ENCODE measurements at places on chromosomes 4 and X.

DNA sequence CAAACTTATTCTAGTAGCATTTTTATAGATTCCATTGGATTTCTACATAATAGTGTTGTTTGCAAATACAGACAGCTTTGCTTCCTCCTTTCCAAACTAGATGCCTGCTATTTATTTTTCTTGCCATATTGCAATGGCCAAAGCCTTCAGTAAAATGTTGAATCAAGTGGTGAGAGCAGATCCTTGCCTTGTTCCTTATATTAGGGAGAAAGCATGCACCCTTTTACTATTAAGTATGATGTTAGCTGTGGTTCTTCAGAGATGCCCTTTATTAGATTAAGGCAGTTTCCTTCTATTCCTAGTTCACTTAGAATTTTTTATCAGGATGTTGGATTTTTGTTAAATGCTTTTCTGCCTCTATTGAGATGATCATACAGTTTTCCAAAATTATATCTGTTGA, 233.7 kb downstream of the CBR4 start:
- no peak for DNase-seq

DNA sequence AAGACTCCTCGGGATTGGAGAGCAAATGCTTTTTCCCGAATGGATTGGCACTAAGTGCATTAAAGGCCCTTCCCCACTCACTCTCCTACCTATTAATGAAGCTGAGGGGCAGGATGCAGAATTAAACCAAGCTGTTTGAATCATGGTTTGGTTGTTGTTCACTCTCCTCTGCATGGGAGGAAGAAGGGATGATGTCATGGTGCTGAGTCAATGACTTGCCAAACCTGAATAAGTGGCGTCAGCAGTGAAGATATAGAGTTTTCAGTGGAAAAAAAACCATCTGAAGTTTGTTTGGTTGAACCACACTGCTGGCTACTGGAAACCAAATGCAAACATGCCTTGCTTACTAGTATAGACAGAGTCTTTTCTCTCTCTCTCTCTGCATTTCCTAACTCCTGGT, 19.8 kb upstream of the ZXDA start:
- DNase-seq, result no peak

- DNase-seq, result no peak
Observed at GRCh38 chrX:129698150-129698549, 40.6 kb upstream of the XPNPEP2 start.

DNA sequence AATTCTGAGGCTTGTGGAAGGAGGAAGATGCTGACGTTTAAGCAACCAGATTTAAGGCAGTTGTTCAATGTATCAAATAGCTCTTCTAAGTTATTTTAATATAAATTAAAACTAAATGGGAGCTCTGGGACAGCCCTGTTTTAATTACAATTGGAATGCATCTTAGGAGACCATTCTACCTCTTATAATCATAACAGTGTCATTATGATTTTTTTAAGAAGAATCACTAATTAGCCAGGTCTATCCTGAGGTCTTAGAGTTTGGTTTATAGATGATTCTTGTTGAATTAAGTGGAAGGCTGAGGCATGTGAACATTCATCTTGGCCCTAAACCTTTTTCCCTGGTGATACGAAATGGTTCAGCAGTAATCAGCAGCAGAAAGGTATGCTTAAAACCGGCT, 113.4 kb downstream of the CEP135 start:
- no peak for DNase-seq

DNA sequence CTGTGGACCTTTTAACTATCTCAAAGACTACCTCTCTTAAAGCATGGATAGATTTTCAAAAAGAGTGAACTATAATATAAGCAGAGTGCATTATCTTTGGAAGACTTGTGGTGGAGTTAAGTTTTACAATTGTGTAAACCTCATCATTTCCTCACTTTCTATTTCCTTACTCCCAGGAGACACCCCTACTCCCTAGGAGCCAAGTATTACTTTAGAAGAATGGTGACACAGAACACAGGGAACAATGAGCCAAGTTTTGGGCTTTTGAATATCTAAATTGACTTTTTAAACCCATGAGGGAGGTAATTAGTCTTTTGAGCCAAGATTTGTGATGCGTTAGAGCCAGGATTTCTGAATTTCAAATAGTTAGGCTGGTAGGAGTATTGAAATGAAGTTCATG, 78.9 kb upstream of the UNC5C start:
- no peak for DNase-seq

- DNase-seq, result no peak
Observed at GRCh38 chr4:151674804-151675391, 85.9 kb downstream of the GATB start.

- no peak for DNase-seq
Observed at GRCh38 chr4:10688846-10689245, 4.3 kb upstream of the CLNK start.

- DNase-seq, result peak; percentile 21
Observed at GRCh38 chrX:40719218-40719617, 16.1 kb downstream of the MED14 start.

DNA sequence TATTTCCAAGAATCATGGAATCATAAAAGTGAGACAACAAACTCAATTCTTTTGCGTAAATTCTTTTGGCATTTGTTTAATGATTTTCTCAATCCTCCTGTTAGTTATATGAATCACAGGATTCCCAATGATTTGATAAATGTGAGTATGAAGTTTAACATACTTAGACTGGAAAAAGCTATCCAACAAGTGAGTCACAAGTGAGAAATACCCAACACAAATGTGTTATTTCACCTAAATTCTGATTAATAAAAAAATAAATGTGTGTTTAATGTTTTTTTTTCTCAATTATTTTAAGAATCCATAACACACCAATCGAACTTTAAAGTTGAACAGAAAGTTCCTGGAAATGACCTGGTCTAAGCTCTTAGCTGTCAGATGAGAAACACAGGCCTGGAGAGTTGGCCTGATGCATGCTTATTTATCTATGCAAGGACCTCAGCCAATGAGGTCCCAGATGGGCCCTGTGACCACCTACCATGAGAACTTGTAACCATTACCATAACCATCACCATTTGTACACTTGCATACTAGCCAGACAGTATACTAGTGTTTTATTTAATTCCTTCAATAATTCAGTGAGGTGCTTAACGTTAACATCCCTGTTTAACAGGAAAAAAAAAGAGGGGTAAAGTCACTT, 386.7 kb downstream of the SPRY1 start:
- DNase-seq, result no peak

GRCh38 chr4:54449999-54450398, 207.8 kb upstream of the KIT start:
- no peak for DNase-seq

DNA sequence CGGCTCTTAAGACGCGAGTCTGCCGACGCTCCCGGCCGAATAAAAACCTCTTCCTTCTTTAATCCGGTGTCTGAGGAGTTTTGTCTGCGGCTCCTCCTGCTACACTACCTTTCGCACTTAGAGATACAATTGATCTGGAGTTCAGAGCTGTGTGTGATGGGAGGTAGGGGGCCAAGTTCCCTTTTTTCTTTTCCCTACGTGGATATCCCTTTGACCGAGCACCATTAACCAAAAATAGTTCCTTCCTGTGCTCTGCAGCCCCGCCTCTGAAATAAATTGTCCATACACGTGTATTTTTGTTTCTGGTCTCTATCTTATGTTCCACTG, 555 bp upstream of the PGM2 start:
- no peak for DNase-seq

GRCh38 chrX:134144231-134144630, 92.8 kb upstream of the CCDC160 start:
- no peak for DNase-seq

DNA sequence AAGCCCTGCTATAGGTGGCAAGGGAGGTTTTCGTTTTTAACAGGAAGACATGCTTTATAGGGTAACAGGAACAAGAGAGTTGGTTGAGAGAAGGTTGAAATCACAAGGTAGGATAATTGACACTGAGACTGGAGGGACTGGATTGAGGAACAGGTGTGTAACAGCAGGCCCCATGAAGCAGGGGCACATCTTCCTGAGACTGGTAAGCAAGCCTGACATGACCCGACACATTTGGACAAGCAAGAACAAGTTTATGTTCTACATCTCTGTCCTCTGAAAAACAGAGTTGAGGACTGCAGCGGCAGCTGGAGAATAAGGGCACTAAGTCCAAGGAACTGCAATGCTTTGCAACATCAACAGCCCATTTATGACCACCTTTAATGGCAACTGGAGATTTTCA, 5.2 kb downstream of the RPS4X start:
- no peak for DNase-seq

- no peak for DNase-seq
Observed at GRCh38 chr4:68430337-68430736, 16.9 kb upstream of the TMPRSS11E start.

DNA sequence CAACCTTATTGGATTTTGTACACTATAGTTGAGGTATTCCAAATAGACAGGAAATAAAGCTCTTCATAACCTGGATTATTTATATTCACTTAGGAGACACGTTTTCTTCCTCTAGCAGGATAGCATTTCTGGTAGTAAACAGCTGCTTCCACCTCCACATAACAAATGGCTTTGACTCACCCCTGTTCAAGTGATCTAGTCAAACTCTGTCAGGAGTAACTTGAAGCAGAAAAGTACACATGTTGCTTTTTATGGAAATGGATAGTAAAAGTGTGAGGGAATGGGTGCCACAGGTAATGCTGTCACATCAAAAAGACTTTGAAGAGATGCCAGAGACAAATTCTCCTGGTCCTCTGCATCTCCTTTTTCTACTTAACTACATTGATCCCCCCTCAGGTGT, 258.7 kb upstream of the SLC7A11 start:
- DNase-seq, result no peak

- no peak for DNase-seq
Observed at GRCh38 chrX:33465137-33465536, 253.8 kb upstream of the DMD start.

DNA sequence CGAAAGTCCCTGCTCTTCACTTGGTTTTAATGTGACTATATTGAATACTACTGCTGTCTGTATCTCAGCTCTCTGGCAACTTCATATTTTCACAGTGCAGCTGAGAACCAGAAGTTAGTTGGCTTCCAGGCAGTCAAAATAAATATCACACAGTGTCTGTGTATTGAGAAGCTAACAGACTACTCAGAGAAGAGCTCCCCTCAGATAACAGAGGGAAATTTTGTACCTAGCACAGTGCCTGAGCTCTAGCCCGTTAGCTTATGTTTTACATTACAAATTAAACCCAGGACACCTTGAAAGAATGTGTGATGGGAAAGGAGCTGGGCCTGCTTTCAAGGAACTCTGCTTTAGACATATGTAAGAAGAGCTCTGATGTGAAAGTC, 22.7 kb downstream of the JADE1 start:
- DNase-seq, result no peak

DNA sequence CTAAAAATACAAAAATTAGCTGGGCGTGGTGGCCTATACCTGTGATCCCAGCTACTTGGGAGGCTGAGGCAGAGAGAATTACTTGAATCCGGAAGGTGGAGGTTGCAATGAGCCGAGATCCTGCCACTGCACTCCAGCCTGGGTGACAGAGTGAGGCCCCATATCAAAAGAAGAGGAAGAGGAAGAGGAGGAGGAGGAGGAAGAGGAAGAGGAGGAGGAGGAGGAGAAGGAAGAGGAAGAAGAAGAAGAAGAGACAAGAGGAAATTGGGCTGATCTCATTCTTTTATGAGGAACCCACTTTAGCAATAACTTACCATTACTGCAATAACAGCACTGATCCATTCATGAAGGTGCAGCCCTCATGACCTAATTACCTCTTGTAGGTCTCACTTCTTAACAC, 138.9 kb upstream of the GIMD1 start:
- DNase-seq, result no peak

DNA sequence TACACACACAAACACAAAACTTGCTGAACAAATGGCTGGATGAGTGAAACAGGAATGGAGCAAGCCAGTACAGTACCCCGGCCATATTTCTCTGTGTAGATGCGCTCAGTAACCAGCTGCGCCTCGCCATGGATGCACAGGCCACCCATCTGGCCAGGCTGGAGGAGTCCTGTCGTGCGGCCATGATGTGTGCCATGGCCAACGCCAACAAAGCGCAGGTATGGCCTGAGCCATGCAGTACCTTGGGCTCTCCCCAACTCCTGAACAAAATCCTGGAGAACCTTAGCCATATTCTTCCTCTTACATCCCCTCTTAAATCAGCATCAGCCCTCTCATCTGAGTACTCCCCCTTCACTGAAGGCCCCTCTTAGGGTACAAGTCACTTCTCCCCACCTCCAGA, 4.4 kb downstream of the HSD17B10 start:
- no peak for DNase-seq

DNA sequence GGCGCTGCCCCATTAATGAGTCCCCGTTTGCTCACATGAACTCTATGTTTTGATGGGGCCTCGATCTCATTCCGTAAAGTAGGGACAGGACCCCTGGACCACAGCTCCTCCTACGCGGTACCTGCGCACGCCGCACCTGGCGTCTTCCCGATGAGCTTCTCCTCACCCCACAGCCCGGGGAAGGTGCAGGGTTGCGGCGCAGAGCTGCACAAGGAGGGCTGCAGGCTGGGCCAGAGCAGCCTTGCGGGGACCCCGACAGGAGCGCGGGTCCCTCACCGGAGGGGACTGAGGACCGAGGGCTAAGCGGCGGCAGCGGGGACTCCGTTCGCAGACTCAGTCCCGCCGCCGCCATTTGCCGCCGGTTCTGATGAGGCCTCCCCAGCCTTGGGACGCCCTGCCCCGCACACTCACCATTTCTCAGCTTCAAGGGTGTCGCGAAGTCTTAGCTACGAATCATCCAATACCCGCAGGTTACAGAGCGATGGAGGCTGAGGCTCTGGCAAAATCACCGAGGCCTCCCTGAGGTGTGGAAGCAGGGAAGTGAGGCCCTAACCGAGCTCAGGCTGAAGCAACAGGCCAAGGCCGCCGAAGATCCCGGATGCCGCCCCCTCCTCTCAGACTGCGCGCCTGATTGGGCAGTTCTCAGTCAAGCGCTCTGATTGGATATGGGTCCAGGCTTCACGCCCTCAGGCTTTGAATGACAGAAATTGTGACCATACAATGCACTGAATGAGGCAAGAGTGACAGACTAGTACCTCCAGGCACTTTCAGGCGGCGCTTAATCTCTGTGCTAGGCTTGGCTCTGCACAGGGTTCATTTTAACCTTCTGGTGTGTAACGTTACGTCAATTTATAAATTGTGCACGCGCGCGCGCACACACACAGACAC, 25.1 kb downstream of the ZNF721 start:
- DNase-seq, result peak; percentile 90

- DNase-seq, result no peak
Observed at GRCh38 chr4:92060333-92060732, 243.4 kb upstream of the GRID2 start.

- no peak for DNase-seq
Observed at GRCh38 chr4:16607241-16608066, 291.0 kb downstream of the LDB2 start.

DNA sequence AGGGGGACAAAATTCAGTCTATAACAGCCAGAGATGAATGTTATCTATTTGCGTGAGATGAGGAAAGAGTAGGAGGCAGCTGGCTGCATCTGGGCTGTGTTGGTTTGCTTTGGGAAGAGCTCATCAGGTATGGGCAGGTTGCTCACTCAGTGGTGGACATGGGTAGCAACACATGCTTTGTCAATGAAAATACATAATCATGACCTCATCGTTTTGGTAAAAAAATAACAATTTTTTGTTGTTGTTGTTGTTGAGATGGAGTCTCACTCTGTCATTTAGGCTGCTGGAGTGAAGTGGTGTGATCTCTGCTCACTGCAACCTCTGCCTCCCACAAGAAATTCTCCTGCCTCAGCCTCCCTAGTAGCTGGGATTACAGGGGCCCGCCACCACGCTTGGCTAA, 16.3 kb upstream of the GLOD5 start:
- DNase-seq, result no peak

GRCh38 chr4:178196751-178197374, 754.6 kb upstream of the AGA start:
- no peak for DNase-seq

GRCh38 chrX:51860679-51861078, 32.7 kb upstream of the MAGED1 start:
- DNase-seq, result no peak

All from amniotic stem cell (primary cell).